ENCODE measurements at places on chromosomes 6 and 20.

- DNase-seq, result no peak
Measured at GRCh38 chr20:38844963-38845362, 39.5 kb downstream of the PPP1R16B start.

- DNase-seq, result no peak
Measured at GRCh38 chr6:43911354-43912115, 141.5 kb downstream of the VEGFA start.

DNA sequence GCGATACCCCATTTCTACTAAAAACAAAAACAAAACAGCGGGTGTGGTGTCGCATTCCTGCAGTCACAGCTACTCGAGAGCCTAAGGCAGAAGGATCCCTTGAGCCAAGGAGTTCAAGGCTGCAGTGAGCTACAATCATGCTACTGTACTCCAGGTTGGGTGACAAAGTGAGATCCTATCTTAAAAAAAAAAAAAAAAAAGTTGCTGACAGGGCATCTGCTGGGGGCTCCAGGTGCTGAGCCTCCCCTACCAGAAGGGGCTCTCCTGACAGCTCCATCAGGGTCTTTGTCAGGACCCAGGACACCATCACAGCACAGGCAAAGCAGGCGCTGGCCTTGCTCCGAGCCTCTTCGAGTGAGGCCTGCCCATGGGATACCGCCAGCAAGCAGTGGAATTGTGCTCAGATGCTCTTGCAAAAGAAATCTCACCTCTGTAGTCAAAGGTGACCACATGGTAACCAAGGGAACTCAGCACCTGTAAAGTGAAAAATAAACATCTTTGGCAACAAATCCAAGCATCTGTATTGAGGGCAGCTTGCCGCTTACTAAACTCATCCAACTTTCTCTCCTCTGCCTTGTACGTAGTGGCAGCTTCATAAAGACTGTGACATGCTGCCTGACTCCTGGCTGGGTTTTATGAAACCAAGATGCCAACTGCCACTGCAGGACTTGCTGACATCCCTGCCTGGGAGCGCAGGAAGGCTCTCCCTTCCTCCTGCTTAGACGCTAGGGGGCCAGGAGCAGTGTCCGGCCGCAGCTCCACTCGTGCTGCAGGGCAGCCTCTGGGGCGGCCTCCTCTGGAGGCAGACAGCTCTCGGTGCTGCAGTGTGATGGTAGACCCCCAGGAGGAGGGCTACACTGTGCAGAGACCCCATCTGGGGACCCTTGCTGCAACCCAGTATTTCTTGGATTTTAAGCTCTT, 66.9 kb downstream of the PYGB start:
- DNase-seq, result no peak

GRCh38 chr6:80010288-80010687, 5.8 kb downstream of the TTK start:
- DNase-seq, result no peak

GRCh38 chr6:149190224-149190831, 127.2 kb upstream of the TAB2 start:
- DNase-seq, result no peak

DNA sequence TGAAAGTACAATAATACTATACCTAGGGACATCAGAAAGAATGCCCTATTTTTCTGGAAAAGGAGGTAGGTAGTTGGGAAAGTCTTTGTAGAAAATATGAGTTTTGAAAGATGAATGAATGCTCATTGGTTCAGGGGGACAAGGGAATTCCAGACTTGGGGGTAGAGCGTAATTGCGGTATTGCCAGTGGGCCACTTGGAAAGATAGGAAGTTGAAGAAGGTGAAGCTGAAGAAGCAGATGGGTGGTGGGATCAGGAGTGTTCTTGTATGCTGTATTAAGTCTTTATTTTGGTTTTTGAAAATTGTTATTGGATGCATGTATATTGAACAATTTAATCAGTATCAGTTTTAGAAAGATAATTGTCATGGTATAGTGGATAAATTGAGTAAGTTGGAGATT, 57.9 kb upstream of the SMIM8 start:
- DNase-seq, result no peak

GRCh38 chr6:78910591-78911171, 43.3 kb downstream of the IRAK1BP1 start:
- DNase-seq, result no peak

GRCh38 chr20:11766961-11767360, 150.7 kb upstream of the BTBD3 start:
- DNase-seq, result no peak

DNA sequence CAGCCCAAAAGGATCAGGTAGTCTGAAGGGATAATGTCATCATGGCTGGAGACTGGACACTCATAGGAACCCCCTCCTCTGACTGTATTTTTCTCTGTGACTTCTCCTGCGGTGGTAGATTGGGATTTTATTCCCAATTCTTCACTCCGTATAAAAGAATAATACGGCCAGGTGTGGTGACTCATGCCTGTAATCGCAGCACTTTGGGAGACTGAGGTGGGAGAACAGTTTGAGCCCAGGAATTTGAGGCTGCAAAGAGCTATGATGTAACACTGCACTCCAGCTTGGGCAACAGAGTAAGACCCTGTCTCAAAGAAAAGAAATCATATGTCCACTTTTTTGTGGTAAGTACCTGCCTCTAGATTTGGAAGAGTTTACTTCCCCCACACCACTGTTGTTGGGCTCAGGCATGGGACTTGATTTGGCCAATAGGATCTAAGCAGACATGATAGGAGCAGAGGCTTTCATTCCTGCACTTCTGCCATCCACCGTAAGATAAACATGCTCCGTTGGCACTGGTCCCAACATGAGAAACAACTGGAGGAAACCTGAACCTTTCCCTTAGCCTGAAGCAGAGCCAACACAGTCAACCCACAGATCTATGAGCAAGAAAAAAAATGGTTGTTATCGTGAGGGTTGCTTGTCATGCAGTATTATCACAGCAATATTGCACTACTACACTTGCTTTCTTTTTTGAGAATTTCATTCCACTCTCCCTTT, 82.0 kb downstream of the JPH2 start:
- no peak for DNase-seq

GRCh38 chr20:57087705-57088104, 178.7 kb downstream of the BMP7 start:
- DNase-seq, result no peak

- no peak for DNase-seq
Measured at GRCh38 chr6:46032110-46032998, 16.7 kb upstream of the CLIC5 start.

GRCh38 chr6:73391675-73392074, 3.0 kb upstream of the DDX43 start:
- no peak for DNase-seq

DNA sequence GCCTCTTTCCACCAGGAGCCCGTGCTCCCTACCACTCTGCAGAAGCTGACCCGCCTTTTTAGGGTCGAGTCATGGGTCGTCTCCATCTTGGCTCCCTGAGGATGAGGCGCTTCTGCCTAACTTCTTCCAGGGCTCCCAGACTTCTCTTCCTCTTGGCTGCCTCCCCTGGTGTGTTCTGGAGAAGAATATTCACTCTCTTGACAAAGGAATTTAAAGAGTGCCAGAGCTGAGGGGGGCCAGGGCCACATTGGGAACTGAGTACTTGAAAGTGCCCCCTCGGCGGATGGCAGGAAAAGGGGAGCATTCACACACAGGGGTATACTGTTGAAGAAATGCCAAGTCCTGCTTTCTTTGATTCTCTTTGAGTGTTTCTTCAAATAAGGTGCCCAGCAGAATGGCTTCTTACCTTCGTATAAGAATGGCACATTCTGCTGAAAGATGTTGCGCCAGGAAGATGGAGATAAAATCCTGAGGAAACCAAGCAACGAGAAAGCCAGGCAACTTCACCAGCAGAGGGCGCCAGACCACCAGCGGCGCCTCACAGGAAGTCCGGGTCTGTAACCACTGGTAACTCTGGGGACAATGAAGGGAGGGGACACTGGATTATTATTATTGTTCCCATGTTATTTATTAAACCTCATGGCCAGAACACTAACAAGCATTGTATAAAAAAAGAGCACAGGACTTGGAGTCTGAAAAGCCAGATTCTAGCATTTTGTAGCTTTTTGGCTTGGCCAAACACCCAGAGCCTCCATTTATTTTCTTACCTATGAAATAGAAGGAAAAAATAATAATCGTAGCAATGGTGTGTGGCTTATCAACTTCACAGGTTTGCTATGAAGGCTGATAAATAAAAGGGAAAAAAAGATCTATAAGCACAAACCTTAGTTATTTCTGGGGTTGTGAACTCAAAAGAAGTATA, 176.7 kb downstream of the HACE1 start:
- DNase-seq, result peak; percentile 54

DNA sequence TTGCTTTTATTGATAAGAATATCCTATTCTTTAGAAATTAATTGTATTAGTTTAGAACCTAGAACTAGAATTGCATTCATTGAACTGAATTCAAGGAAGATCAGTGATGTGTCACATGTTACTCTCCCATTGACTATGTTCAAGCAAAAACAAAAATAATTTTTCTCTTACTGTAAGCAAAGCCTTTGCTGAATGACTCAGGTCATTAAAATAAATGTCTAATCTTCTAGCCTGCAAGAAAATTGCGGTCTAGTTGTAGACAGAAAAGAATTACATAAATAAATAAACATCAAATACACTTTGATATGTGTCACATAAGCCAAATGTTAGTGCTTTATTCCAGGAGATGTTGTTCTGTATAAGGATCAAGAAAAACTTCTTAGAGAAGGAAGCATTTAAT, 387.9 kb downstream of the ADGRB3 start:
- no peak for DNase-seq

All from effector CD8-positive, alpha-beta T cell (primary cell).